ENCODE measurements at places on chromosomes 11 and 22. TPM values are rescaled to one million over a fixed set of nuclear protein-coding genes. Genes with fewer than 3 reads are reported as not detected.
A peak's percentile ranks its signal among the peaks of the same experiment; 100 is the strongest.

GRCh38 chr11:14140991-14141390, 178.5 kb downstream of the SPON1 start:
- no peak for DNase-seq
- no peaks in the 10 kb centered on the region for H3K27me3 ChIP-seq
- no peaks in the 10 kb centered on the region for H3K36me3 ChIP-seq
- no peak overlapping the region for H3K27ac ChIP-seq
- H3K4me3 ChIP-seq: no peak overlapping the region

GRCh38 chr22:41966225-41966606, 3.0 kb upstream of the SEPTIN3 start:
- no peaks in the 10 kb centered on the region for H3K4me1 ChIP-seq
- no peaks in the 10 kb centered on the region for H3K36me3 ChIP-seq
- H3K27me3 ChIP-seq: no peaks in the 10 kb centered on the region
- no peak overlapping the region for H3K4me3 ChIP-seq
- DNase-seq: no peak

DNA sequence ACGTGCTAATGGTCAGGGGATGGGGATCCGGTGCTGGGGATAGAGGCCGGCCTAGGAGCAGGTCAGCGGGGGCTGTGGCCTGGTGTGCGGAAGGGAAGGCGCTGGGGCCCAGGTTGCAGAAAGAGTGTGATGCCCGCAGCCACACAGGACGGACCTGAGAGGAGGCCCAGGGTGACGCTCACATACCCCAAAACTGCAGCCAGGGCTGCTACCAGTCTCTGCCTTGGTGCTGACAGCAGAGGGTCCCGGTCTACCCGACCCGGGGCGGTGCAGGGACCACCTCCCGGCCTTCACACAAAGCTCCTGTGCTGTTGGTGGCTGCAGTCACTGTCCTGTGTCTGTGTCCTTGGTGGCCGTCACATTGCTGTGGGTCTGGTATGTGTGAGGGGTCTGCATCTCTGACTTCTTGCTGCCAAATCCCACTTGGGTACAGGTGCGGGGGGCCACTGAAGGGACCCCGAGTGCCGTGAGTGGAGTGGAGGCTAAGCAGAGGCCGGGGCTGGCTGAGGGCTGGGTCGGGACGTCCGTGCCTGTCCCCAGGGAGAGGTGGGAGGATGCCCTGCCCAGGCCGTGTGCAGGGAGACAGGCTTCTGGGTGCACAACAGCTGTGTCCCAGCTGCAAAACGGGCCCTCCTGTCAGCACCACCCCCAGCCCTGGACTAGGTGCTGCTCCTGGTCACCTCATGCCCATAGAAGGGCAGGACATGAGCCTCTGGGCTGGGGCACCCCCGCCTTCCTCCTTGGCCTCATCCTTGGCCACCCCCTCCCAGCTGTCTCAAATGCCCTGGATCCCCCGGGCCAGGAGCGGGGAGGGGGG, 1.5 kb downstream of the LSP1 start:
- DNase-seq: no peak
- H3K4me3 ChIP-seq: no peak overlapping the region
- H3K27me3 ChIP-seq: no peaks in the 10 kb centered on the region
- no peak overlapping the region for H3K27ac ChIP-seq

DNA sequence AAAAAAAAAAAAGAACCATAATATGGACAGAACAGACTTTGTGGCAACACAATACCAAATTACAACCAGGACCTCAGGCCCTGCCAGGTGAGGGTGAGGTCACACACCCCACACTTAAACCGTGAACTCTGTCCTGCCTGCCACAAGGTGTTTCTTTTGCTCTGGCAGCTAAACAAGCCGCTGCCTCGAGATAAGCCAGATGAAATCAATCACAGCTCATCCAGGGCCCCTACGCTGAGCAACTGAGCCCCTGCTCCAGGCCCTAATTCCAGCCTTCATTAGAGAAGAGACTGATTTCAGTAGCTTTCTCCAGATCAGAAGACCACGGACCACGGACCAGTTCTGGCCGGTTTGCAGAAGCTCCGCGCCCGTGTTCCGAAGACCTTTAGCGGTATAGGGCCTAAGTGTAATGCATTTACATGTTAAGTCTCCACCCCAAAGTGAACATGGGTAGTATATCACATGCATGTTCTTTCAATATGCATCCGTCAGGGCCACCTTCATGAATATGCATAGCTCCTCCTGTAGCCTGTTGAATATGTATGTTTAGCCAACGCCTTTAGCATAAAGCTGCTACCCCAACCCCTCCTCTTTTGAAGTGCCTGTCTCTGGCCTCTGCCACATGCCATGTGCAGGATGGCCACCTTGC, 14.8 kb upstream of the RAC2 start:
- H3K4me3 ChIP-seq: no peak overlapping the region
- H3K36me3 ChIP-seq: no peaks in the 10 kb centered on the region
- H3K27me3 ChIP-seq: peaks cover 4% of the 10 kb centered on the region
- DNase-seq: no peak

- H3K27ac ChIP-seq: no peak overlapping the region
- no peak overlapping the region for H3K4me3 ChIP-seq
- H3K27me3 ChIP-seq: no peaks in the 10 kb centered on the region
- no peaks in the 10 kb centered on the region for H3K36me3 ChIP-seq
- peaks cover 5% of the 10 kb centered on the region for H3K4me1 ChIP-seq
These were observed 21.9 kb downstream of the SBF2 start for GRCh38 chr11:10272132-10272531.

DNA sequence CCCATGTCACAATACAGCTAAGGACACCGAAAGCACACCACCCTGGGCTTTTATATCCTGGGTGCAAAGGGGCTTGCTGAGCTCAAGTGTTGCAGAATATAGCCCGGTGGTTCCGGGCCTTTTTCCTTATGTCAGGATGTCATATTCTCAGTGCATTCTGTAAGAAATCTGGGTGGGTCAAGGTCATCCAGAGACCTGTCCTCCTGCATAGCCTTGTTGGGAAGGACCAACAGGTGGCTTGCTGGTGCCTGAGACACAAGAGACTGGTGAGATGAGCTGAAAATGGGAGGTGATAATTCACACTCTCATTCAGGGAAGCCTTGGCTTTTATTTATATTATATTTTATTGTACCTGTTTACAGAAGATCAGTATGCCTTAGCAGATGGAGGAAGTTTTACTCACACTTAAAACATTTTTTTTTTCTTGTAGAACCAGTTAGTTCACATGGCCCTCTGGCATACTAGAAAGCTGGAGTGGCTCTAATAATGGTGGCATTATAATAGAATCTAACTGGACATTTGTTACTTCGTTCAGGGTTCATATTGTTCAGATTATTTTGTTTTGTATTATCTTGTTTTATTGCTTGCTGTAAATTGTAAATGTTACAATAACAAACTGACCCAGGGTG, 14.6 kb upstream of the TMEM123 start:
- no peak for DNase-seq
- peak overlapping the region; percentile 68 for H3K27ac ChIP-seq
- peaks cover 37% of the 10 kb centered on the region for H3K4me1 ChIP-seq
- no peak overlapping the region for H3K4me3 ChIP-seq

GRCh38 chr22:36331912-36332622, 55.7 kb downstream of the MYH9 start:
- H3K4me3 ChIP-seq: no peak overlapping the region
- H3K36me3 ChIP-seq: no peaks in the 10 kb centered on the region
- H3K4me1 ChIP-seq: peaks cover 83% of the 10 kb centered on the region
- H3K27ac ChIP-seq: peak overlapping the region; percentile 97
- peak; percentile 47 for DNase-seq

DNA sequence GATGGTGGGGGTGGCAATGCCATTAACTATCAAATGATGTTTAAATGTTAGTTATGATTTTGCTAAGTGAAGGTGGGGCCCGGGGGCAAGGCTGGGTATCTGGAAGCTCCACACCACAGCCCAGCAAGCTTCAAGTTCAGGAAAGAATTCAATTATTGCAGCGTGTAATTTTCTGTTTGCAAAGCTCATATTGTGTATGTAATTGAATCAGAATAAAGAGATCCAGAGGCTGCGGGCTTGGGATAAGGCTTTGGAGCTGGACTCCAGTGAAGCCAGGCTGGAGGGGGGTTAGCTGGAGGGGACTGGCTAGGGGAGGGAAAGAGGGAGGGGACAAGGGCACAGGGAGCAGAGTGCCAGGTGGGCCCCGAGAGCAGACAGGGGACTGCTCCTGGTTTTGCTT, 557.1 kb upstream of the CADM1 start:
- no peak overlapping the region for H3K4me3 ChIP-seq
- DNase-seq: no peak
- H3K4me1 ChIP-seq: peaks cover 10% of the 10 kb centered on the region
- no peak overlapping the region for H3K27ac ChIP-seq
- no peaks in the 10 kb centered on the region for H3K36me3 ChIP-seq

C11orf42 gene
- not detected for total RNA-seq

SLC5A12 gene
- total RNA-seq: 36.6 TPM

KDM4F gene
- total RNA-seq: not detected

PDE2A gene
- 2.2 TPM for total RNA-seq

APOA4 gene
- 1,133 TPM for total RNA-seq

Measured in hepatocyte (in vitro differentiated cells).